ENCODE measurements at places on chromosomes 5 and 9. TPM values are rescaled to one million over a fixed set of nuclear protein-coding genes. Genes with fewer than 3 reads are reported as not detected.

The PDCD1LG2 gene
- 0.95 TPM for total RNA-seq

The NIM1K gene
- 0.53 TPM for total RNA-seq

DNA sequence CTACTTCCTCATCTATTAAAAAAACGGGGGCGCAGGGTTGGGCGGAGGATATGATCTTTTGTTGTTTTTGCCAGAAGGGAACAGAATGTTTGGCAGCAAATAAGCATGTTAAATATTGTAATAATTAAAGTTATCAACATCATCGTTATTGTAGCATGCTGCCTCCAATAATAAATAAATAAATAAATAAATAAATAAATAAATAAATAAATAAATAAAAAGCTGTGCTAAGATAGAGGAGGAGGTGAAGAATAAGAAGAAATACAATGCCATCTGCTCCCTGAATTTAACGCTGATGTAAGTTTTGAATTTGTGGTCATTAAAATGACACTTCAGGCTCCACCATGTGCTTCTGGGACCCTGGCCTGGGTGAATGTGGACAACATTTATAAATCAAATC is 508.0 kb upstream of the TNC start:
- DNase-seq: no peak

- no peak for DNase-seq
Measured at GRCh38 chr9:138114501-138115245, 237.1 kb downstream of the CACNA1B start.

DNA sequence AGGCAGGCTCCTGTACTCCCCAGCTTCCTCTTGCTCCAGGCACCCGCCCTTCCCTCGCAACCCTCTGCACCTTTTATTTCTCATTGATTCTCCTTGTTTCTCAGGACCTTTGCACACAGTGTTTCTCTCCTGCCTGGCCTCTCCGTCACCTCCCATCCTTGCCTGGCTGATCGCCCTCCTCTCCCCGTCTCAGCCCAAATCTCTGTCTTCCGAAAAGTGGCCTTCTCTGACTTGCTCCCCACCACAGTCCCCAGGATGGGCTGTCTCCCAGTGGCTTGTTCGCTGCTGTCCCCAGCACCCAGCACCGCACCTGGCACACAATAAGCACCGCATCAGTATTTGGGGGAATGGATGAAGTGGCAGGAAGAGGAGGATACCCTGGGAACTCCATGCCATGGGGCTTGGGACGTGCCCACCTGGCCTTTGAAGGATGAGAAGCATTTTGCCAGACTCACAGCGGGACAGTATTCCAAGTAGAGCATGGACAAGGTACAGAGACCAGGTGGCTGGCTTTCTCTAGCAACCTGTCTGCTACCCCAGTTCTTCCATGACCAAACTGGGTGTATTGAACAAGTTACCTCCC is 62.5 kb downstream of the LMX1B start:
- no peak for DNase-seq

GRCh38 chr9:134323741-134324358 is 2.4 kb upstream of the RXRA start:
- DNase-seq: no peak

GRCh38 chr5:169591636-169592035 is 8.1 kb downstream of the SPDL1 start:
- no peak for DNase-seq

DNA sequence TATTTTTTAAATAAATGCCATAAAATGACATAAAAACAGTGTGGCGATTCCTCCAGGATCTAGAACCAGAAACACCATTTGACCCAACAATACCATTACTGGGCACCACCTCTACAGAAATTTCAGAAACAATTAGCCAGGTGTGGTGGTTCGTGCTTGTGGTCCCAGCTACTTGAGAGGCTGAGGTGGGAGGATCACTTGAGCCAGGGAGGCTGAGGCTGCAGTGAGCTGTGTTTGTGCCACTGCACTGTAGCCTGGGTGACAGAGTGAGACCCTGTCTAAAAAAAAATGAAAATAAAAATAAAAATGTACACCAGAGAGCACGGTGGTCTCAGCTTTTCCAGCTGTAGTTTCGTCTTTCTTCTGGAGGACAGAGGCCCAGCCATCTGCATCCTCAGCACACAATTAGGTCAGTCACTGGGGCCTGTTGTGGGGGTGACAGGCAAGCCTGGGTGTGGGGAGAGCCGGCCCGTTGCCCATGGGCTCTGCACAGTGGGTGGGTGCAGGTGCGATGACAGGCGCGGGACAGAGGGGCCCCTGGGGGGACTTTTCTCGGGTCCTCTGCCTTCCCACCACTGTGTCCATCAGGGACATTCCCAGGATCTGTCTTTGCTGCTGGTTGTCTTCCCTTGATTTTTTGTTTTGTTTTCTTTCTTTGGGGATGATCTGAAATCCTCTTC is 9.8 kb downstream of the COL5A1 start:
- DNase-seq: no peak

DNA sequence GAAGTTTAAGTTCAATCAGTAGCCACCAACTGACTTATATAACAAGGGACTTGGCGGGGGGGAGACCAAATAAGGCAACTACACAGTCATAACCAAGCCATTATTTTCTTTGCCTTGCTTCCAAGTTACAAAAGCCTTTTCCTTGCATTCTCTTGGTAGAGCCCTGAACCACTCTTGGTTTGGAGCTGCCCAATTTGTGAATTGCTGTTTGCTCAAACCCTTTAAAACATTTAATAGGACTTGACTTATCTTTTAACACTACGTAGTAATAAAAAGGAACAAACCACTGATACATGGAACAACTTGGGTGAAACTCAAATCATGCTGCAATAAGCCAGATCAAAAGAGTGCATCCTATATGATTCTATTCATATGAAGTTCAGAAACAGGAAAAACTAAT is 31.7 kb upstream of the MSH3 start:
- no peak for DNase-seq

The NTNG2 gene
- 2.8 TPM for total RNA-seq

The ADGRD2 gene
- total RNA-seq: not detected

GRCh38 chr5:161283296-161283695 is 263.2 kb downstream of the GABRB2 start:
- no peak for DNase-seq

DNA sequence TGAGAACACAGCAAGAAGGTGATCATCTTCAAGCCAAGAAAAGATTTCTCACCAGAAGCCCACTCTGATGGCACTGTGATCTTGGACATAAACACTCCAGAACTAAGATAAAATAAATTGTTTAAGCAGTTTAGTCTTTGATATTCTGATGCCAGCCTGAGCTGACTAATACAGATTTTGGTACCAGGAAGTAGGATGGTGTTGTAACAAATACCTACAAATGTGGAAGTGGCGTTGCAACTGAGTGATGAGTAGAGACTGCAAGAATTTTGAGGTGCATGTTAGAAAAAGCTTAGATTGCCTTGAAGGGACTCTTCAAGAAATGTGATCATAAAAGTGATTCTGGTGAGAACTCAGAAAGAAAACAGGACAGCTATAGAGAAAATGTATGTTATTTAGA is 592.4 kb upstream of the DAB2 start:
- no peak for DNase-seq

The C9orf152 gene
- 0.32 TPM for total RNA-seq

The OMD gene
- 20.5 TPM for total RNA-seq

DNA sequence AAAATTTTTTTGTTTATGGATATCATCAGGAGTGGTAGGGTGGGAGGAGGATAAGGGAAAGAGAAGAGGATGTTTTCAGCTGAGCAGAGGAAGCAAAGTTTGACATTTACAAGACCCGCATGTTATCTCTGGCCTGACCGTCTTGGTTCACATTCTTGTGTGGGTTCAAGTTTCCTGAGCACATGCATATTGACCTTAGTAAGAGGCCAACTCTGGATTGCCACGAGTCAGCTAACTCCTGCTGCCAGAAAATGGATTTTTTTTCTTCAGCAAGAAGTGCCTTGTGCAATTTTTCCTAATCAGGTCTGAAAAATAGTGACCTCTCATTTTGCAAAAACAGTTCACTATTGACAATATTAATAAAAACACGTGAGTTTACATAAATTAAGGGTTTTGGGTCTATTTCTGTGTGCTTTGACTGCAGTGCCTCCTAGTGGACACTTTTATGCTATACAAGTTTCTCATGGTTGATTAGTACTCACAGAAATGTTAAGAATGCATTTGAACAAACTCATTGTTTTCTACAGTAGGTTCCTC is 27.1 kb upstream of the BASP1 start:
- DNase-seq: peak; percentile 28

- no peak for DNase-seq
Measured at GRCh38 chr5:140989254-140990020, 23.2 kb downstream of the PCDHAC2 start.

- DNase-seq: no peak
Measured at GRCh38 chr9:109498195-109499092, at the start of gene PTPN3. TSS of gene PTPN3 (minus strand) at chr9:109498307. CDS start at chr9:109463434, 34,873 bp downstream.

GRCh38 chr5:1883120-1883924 is 597 bp upstream of the IRX4 start:
- no peak for DNase-seq

DNA sequence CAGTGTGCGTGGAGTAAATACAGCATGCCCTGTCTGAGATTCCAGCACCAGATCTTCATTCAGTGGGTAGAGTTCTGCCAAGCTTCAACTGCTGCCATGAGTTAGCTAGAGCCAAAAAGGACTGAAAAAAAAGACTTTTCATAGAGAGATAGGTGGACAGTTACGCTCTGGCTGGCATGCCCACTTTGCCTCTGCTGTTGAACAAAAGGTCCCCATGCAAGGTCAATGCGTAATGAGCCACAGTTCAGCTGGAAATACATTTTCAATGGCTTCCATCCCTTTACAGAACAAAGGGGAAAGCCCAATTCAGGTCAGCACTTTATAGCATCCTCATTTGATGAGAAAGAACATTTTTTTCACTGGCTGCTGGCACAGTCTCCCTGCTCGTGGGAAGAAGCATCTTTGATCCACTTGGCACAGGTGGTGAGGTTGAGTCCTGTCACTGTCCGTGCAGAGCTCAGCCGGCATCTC is 86.9 kb upstream of the ERCC6L2 start:
- DNase-seq: no peak

The FRRS1L gene
- 7.8 TPM for total RNA-seq

DNA sequence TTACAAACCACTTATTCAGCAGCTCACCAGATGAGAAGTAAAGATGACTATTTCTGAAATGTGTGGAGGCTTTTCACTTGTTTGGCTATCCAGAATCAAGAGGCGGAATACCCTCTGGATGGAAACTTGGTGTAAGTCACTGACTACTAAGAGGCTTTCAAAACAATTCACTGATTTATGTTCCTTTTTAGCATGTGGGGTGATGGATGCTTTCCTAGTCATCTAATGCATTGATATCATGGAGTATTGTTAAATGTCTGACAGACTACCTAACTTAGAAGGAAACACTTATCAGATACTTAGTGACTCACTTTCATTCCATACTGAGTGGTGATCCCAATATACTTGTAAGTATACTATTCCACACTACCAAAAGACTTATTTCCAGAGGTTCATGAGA is 141.4 kb downstream of the PLK2 start:
- DNase-seq: no peak

DNA sequence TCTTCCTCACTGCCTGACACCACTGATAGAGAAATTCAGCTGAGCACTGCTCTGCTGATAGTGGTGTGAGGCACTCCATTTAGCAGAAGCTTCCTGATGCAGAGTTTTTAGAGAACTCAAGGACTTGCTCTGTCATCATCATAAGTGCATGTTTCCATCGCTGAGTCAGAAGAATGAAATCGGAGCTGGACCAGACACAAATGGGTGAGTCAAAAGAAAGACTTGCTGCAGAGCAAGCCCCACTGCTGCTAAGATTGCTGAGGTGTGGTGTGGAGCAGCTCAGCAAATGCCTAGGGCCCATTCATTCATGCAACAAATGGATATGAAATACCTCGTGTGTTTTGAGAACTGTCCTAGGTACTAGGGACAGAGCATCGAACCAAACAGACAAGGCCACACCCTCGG is 410.2 kb upstream of the SLC30A5 start:
- DNase-seq: no peak

The VCAN gene
- 435 TPM for total RNA-seq

DNA sequence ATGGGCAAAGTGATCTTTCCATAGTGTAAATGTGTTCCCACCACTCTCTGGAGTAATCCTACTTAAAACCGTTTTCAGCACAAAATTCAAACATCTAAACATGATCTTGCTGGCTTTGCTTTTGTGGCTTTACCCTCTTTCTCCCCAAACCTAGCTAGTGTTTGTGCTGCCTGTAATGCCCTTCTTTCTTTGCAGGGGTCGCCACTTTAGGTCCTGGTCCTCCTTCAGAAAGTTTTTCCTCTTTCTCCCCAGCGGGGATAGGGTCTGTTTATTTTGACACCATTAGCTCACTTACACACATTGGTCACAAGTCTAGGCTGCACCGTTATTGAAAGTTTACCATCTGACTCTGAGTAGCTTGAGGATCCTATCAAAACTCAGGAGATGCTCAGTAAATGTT is 736 bp upstream of the HSD17B4 start:
- no peak for DNase-seq

DNA sequence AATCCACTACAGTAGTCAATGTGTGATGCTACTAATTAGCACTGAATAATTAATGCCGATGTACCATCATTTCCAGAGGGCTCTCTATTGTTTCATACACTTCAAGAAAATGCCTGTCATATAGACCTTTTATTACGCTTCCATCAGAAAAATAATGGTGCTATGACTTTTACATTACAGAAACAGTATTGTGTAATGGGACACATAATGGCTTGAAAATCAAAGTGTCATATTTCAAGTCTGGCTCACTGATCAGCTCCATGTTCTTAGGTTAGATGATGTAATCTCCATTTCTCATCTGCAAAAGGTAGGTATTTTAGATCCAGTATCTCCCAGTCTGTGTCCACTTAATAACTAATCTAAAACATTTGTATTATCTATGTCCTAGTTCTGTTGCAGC is 990.6 kb upstream of the TYRP1 start:
- DNase-seq: no peak

The KLHL9 gene
- 45.7 TPM for total RNA-seq

The CSF2 gene
- total RNA-seq: not detected

DNA sequence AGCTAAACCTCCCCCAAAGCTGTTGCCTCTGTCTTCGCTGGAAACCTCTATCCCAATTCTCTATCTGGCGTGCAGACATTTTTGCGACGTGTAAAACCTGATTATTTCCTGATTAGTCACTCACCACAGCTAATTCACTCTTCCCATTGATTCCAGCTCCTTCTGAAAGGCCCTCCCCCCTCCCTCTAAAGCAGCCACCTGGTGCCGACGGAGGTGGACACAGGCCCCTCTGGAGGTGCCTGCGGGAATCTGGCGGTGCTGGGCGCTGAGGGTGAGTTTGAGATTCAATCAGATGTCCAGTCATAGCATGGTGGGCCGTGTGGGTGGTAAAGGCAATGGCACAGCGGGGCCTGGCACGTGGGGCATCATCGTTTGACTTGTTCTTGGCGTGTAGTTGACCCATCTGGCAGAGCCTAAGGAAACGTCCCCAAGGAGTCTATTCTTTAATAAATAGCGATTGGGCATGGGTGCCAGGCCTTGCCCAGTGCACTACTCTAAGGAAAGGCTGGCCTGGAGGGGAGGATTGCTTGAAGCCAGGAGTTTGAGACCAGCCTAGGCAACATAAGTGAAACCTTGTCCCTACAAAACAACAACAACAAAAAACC is 271.1 kb upstream of the MVB12B start:
- no peak for DNase-seq

The ZNF79 gene
- total RNA-seq: 10.7 TPM

The ST6GALNAC6 gene
- total RNA-seq: 17.7 TPM

The GRIA1 gene
- 3.0 TPM for total RNA-seq

Data from urinary bladder (tissue), 4 donors.